ENCODE measurements at places on chromosomes 5 and 9.

DNA sequence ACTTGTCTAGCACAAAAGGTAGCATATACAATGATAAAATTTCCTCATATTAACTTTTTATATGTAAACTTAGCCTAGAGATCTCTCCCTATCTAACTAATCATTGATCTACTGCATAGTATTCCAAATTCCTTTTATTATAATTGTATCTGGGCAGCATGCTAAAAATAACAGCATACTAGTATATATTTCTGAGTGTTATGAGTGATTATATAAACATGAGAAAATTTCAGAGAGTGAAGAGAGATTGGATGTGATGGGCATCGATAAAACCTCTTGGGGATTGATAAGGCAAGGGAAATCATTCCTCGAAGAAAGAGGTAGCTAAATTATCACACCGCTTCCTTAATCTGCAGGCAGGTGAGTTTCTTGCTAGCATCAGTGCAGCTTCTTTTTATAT lies 158.2 kb downstream of the HMHB1 start:
- no peak for DNase-seq

GRCh38 chr5:143267186-143267585 lies 136.3 kb downstream of the NR3C1 start:
- DNase-seq = no peak

GRCh38 chr5:2141254-2142000 lies 258.7 kb upstream of the IRX4 start:
- no peak for DNase-seq

- no peak for DNase-seq
Observed at GRCh38 chr5:76547891-76548524, 75.2 kb downstream of the F2RL2 start.

DNA sequence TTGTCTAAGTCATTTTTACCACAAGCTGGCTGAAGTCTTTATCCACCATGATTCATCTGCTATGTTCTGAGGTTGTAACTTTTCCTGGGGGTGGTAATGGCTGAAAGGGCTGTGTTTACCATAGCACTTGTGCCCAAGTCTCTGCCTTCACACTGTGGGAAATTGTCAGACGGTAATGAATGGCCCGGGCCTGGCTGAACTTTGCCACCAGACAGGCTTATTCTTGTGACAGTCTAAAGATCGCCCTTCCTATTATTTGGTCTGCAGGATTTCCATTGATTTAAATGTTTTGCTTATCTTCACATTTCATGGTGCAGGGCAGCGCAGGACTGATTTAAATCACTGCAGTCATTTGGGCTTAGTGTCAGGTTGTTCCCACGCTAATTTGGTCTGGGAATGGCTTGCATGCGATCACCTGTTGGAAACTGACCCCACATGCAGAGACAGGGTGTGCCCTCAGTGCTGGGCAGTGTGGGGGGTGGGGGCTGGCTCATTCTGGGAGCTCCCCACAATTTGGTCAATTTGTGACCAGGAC lies 109.3 kb upstream of the ICE1 start:
- DNase-seq = no peak

GRCh38 chr9:109307380-109308240 lies 13.2 kb downstream of the EPB41L4B start:
- DNase-seq = no peak

- no peak for DNase-seq
Observed at GRCh38 chr5:173853370-173854131, 34.6 kb upstream of the CPEB4 start.

DNA sequence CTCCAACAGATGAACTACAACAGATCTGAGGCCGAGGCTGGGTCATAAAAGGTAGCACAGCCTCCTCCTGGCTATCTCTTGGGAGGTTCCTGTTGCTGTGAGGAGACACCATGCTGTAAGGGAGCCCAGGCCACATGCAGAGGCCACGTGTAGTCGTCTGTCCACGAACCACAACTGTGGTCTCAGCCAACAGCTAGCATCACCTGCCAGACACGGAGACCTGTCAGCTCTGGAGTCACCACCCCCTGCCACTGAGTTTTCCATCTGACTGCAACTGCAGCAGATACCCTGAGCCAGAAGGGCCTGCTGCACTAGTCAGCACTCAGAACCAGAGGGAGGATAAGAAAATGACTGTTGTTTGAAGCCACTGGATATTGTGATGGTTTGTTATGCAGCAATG lies 12.7 kb upstream of the GOLM1 start:
- DNase-seq = no peak

GRCh38 chr9:73357607-73358006 lies 205.9 kb downstream of the ANXA1 start:
- DNase-seq = no peak

DNA sequence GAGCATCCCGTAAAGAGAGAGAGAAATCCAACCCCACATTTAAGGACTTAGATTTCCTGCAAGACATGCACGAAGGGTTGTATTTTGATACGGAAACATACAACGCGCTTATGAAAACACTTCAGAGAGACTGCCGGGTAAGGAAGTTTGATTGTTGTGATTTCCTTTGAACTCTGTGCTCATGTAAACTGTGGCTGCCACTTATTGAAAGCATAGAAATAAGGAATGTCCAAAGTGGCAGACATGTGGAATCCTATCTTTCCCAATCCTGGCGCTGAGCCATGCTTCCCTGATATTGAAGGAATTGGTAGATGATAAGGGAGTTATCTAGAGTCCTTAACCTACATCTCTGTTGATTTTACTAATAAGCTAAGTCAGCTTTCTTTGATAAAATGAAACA lies 119.4 kb downstream of the PRKACG start:
- no peak for DNase-seq
